ENCODE measurements at places on chromosomes 12 and 14.

DNA sequence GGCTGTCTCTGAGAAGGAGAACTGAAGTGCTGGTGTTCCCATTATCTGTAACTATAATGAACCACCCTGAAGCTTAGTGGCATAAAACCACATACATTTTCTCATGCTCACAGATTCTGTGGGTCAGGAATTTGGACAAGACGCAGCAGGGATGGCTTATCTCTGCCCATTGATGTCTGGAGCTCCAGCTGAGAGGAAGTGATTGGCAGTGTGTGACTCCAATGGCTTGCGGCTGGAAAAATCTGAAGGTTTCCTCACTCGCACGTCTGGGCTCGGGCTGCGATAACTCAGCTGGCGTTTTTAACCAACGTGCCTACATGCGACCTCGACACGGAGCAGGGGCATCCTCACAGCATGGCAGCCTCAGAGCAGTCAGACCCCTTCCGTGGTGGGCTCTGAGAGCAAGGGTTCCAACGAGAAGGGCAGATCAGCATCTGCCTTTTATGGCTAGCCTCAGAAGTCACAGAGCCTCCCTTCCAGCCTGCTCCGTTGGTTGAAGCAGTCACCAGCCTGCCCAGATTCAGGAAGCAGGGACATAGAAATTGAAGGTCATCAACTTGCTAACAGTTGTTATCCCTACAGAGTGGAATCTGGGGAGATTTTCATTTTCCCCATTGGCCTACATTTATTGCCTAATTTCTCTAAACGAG lies 143.3 kb upstream of the BCL2L14 start:
- no peak for DNase-seq

GRCh38 chr14:99899578-99900178 lies 106.5 kb downstream of the EML1 start:
- peak; percentile 31 for DNase-seq

GRCh38 chr12:67784831-67785230 lies 136.3 kb downstream of the DYRK2 start:
- DNase-seq = no peak

GRCh38 chr14:82879949-82880535 lies 1346.4 kb upstream of the SEL1L start:
- no peak for DNase-seq

DNA sequence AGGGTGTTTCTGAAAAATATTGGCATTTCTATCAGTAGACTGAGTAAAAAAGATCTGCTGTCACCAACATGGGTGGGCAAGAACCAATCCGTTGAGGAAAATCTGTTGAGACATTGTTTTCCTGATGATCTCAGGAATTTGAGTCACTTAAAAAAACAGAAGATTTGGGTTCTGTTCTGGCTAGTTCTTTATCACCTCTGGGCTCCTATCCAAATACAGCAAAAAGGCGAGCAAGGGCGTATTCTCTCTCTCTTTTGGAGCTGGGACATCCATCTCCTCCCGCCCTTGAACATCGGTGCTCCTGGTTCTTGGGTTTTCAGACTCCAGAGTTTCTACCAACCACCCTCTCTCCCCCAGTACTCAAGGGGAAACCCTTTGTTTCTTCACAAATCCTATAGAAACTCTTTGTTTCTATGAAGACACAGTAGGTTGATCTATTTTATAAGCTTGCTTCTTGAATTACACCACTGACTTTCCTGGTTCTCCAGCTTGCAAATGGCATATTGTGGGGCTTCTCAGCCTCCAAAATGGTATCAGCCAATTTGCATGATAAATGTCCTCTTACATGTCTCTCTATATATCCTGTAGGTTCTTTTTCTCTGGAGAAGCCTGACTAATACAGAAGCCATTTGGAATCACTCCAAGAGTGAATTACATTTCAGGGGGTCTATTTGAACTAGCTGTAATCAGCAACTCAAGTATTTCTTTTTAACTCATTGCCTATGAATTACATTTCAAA lies 263.9 kb upstream of the TMTC1 start:
- DNase-seq = no peak

DNA sequence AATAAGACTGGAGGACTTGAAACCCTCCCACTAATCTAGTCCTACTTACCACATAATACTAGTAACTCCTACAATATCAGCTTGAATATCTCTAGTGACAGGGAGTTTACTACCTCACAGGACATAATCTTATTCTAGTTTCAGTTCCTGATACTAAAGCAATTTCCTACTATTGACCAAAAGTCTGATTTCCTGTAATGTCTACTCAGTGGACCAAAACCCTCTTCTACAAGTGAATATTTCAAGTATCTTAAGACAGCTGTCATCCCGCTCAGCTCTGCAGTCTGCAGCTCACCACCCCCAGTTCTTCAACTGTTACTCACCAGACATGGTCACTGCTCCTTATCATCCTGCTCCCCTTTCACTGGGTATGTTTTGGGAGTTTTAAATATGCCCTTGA lies 70.8 kb upstream of the TMCC3 start:
- peak; percentile 61 for DNase-seq

GRCh38 chr14:67673451-67673850 lies 981 bp downstream of the VTI1B start:
- DNase-seq = peak; percentile 24

GRCh38 chr14:101444116-101444515 lies 117.2 kb upstream of the DIO3 start:
- DNase-seq = peak; percentile 45

GRCh38 chr12:101670007-101670671 lies 27.3 kb upstream of the CHPT1 start:
- peak; percentile 12 for DNase-seq

- DNase-seq = peak; percentile 75
Measured at GRCh38 chr12:76085520-76085868, 1.0 kb upstream of the NAP1L1 start.

DNA sequence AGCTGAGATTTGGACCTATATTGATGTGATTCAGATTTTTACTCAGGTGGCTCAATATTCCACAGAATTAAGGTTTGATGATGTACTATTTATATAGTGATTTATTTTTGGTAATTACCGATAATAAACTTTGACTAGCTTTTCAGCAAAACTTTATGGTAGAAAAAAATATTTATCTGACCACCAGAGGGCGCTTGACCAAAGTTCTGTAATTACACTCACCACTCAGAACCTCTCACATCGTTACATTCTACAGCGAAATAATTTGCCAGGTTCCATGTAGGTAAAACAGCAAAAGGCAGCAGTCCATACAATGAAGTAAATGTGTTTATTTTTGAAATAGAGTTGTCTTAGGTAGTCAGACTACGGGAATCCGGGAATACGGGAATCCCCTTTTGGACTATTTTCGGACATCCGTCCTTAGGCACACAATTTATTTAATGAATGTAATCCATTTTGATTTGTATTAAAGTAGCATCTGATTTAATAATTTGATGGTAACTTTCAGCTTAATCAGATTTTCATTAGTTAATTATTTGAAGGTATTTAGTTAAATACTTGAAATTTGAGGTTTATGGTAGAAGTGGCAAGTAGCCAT lies 143.0 kb upstream of the DDHD1 start:
- peak; percentile 38 for DNase-seq

GRCh38 chr14:22994762-22995275 lies 12.5 kb upstream of the AJUBA start:
- peak; percentile 26 for DNase-seq

GRCh38 chr14:104843442-104844305 lies 21.4 kb upstream of the CEP170B start:
- DNase-seq = peak; percentile 33

GRCh38 chr12:52256584-52256935 lies 17.9 kb upstream of the KRT86 start:
- no peak for DNase-seq

DNA sequence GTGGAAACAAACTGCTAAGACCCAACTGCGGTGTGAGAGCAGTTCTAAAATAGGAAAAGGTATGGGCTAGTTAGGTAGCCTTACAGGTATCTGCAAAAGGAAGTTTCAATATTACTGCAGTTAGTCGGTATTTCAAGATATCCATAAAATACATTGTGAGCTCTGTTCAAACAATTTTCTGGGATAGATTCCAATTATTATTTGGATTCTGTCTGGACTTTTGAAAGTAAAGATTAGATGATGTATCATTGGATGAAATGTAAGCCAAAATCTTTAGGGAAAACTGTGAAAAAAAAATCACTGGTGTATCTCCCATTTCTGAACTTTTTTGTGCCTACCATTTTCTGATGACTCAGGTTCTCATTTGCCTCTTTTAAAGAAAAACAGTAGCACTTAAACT lies 621.6 kb downstream of the CCER1 start:
- no peak for DNase-seq

- DNase-seq = no peak
Measured at GRCh38 chr12:6771091-6771495, 1.2 kb upstream of the LAG3 start.

DNA sequence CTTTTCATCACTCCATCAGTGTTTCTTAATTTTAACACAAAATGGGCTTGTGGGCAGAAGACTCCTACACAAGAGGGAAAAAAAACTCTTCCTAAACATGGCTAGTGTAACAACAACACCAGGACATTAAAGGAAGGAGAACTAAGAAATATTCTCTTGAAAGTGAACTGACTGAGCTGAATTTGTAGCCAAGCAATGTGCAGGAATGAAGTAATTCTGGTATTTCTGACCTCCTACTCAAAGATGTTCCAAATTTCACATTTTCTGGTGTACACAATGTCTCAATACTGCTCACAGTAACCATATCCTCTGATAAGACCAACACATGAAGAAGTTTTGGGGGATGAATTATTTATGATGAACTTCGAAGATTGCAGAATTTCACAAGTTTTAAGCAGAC lies 357.3 kb downstream of the DUSP6 start:
- DNase-seq = no peak

DNA sequence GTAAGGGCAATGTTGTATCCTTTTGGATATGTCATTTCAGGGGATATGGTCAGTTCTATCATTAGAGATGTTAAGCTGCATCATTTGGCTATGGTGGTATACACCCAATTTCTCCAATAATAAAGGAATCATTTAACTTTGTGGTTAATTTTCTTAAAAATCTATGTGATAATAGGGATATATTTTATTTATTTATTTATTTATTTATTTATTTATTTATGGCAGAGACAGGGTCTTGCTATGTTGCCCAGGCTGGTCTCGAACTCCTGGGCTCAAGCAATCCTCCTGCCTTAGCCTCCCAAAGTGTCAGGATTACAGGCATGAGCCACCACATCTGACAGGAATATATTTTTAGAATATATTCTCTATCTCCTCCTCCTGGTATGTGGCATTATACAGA lies 85.7 kb downstream of the EML5 start:
- no peak for DNase-seq

- peak; percentile 61 for DNase-seq
Measured at GRCh38 chr14:35285168-35286002, 6.8 kb upstream of the PSMA6 start.

DNA sequence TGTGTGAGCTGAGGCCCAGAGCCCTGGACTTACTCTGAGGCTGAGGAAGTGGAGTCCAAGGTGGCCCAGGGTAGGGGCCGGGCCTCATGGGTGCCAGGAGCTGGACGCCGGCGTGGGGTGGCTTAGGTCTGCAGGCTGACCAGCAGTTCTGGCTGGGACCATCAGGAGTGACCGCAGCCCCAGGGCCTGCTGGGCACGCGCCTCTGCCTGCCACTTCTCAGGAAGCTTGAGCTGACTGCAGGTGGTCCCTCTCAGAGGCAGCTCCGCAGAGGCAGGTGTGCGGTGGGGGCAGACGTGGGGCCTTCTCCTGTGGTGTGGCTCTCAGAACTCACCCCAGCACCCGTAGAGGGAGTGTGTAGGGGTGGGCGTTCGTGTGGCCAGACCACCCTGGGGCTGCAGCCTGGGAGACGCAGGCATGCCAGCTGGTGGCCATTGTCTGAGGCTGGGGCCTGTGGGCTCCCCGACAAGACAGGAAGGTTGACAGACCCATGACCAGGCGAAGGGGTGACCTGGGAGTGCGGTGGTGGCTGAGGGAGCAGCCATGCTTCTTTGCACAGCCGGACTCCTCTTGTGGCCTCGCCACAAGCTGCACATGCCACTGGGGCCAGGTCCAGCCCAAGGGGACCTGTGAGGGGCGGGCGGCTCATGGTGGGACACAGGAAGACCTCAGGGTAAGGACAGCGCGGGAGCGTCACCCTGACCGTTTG lies 40.0 kb upstream of the TEX22 start:
- DNase-seq = no peak

DNA sequence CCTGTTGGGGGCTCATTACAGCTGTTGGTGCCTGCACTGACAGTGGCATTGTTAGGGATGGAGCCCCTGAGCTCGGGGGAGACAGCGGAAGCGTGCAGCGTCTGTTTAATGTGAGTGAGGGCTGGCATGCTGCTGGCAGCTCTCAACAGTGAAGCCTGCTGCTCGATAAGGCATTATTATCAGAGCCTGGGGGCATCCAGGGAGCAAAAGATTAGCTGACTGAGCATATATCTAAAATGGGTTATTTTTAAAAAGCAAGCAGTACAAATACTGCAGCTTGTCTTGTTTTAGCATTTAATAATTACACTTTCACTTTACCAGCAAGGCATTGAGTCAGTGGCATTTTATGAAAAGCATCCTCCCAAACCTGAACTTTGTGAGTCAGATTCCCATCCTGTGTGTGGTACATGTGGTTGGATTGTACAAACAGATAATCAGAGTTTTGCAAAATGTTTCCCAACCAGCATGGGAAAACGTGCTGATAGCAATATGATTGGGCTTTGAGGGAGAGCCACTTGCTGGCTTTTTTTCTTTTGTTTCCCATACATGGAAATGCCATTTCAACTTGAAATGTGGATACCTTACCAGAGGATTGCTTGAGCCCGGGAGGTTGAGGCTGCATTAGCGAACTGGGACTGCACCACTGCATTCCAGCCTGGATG lies 150.8 kb downstream of the PRKCH start:
- DNase-seq = peak; percentile 95
